Left cardiac atrium (tissue), 4 donors: ENCODE measurements at places on chromosomes 2 and 18. TPM values are rescaled to one million over a fixed set of nuclear protein-coding genes. Genes with fewer than 3 reads are reported as not detected.

DNA sequence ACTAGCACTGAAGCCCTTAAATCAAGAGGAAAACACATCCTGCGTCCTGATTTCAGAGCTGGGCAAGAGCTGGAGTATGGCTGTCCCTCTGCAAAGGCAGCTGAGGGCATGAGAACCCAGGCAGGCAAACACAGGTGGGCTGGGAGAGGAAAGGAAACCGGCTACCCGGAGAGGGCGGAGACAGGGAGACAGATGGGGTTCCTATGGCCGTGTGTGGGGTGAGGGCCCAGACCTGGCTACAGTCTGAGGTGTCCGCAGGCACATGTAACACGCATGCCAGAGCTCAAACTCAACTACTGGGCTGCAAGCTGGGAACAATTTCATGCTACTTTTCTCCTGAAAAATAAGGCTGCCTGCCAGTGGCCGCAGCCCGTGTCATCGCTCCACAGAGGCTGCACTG is 2.7 kb downstream of the COPS9 start:
- DNase-seq: no peak

UGT1A3 gene
- not detected for total RNA-seq

DPP4 gene
- total RNA-seq: 2.0 TPM

RGPD4 gene
- 0.06 TPM for total RNA-seq

DNA sequence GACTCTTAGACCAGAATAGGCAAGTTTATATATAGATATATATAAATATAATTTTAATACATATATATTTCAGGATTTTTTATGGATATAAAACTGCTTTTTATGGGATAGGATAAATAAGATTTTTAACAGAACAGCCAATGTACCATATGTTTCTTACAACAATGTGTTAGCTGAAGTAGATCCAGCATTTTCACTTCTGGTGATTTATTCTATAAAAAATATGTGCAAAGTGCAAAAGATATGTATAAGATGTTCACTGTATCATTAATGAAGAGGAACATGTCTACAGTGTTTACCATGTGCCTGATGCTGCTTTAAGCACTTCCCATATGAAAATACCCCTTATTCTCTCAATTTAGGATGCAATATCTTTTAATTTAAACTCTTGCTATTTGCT is 22.2 kb upstream of the GPR75 start:
- DNase-seq: no peak

NRBP1 gene
- total RNA-seq: 50.5 TPM

DNA sequence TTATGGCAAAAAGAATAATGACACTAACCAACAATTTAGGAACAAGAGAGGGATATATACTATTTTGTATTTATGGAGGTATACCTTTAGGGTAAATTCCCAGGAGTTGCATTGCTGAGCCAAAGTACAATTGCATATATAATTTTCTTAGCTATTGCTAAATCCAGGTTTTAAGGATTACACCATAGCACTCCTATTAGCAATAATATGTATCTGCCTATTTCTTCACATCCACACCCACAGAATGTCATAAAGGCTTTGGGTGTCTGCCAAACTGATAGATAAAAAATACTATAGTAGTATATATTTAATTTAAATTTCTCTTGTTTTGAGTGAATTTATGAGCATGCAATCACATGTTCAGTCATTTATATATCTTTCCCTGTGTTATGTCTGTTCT is 11.5 kb upstream of the SERPINB13 start:
- no peak for DNase-seq

PDE1A gene
- 11.2 TPM for total RNA-seq

SPAST gene
- 8.0 TPM for total RNA-seq

GRCh38 chr2:1721706-1722646 is 22.3 kb downstream of the PXDN start:
- no peak for DNase-seq

DNA sequence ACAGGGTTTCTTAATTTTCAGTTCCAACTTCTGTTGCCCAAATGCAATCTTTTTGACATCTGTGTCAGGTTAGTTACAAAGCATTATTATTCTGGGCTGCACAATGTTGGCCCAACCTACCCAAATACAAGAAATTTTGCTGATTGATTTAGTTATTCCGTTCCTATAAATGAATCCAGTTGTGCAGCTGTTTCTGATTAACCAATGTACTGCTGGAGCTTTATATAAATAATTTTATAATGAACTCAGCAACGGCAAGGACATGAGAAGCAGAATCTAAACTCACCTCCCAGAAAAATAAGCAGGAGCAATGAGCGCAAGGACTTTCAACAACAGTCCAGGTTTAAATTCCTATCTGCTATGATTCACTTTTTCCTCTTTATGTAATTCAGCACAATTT is 76.3 kb upstream of the WIPF1 start:
- no peak for DNase-seq

- DNase-seq: no peak
Measured at GRCh38 chr2:167592441-167592840, 655.0 kb downstream of the STK39 start.

DNA sequence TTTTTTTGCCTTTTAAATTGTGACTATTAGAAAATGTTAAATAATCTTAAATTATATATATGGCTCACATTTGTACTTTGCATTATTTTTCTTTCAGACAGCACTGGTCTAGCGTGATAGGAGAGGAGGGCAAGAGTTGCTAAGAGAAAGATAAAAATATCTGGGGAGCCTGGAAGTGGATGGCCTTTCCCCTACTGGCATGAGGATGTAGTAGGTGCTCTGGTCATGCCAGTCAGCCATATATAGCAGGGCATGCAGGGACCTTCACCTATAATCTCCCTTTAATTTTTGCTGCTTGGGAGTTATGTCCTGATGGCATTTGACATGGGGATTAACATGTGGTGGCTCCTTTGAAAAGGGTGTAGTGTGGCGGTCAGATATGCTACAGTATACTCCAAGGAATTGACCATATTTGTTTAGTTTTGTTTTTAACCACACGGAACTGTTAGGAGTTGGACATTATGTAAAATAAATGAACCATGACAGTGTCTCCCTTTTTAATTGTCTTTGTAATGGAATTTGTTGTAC is 144.7 kb downstream of the BABAM2 start:
- no peak for DNase-seq

- no peak for DNase-seq
Measured at GRCh38 chr2:153870308-153870707, 1.4 kb upstream of the GALNT13 start.

RNASEH1 gene
- 22.2 TPM for total RNA-seq

DNA sequence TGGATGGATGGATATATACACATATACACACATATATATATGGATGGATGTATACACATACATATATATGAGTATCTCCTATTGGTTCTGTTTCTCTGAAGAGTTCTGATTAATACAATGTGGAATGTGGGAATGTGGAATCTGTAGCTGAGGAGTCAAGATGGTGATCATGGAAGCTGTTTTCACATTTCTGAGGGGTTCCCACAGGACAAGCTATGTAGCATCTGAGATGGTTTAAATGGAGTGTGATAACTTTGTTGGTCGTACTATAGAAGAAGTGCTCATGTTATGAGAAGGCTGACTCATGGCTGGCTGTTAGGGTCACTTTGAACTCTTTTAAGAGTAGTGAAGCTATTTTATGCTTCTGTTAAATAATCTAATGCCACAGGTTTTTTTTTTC is 279.7 kb downstream of the MEIS1 start:
- DNase-seq: no peak

- no peak for DNase-seq
Measured at GRCh38 chr2:226137201-226137811, 662.3 kb downstream of the IRS1 start.

GRCh38 chr18:28529644-28530043 is 352.7 kb upstream of the CDH2 start:
- DNase-seq: no peak

- DNase-seq: no peak
Measured at GRCh38 chr2:24883946-24884345, 36.1 kb downstream of the ADCY3 start.

- no peak for DNase-seq
Measured at GRCh38 chr2:64837116-64837731, 152.0 kb upstream of the SLC1A4 start.

EMX1 gene
- not detected for total RNA-seq
